Activated CD4-positive, alpha-beta memory T cell treated with anti-CD3 and anti-CD28 coated beads, Interleukin-2, amount 10 ng/mL, durations not matched to agents 7 days and 5 days (primary cell): ENCODE measurements at places on chromosomes 6 and 20. TPM values are rescaled to one million over a fixed set of nuclear protein-coding genes. Genes with fewer than 3 reads are reported as not detected.

- H3K27me3 ChIP-seq: no peaks in the 10 kb centered on the region
- H3K4me1 ChIP-seq: peaks cover 9% of the 10 kb centered on the region
- H3K27ac ChIP-seq: no peak overlapping the region
- peaks cover 18% of the 10 kb centered on the region for H3K36me3 ChIP-seq
- DNase-seq: no peak
Measured at GRCh38 chr6:36235309-36235708, 34.6 kb upstream of the PNPLA1 start.

- no peaks in the 10 kb centered on the region for H3K36me3 ChIP-seq
- no peaks in the 10 kb centered on the region for H3K27me3 ChIP-seq
- H3K4me3 ChIP-seq: no peak overlapping the region
- H3K4me1 ChIP-seq: peaks cover 12% of the 10 kb centered on the region
- no peak for DNase-seq
Measured at GRCh38 chr20:37342231-37343177, 3.4 kb upstream of the SRC start.

SS18L1 gene
- total RNA-seq: 16.7 TPM

TNF gene
- total RNA-seq: 130 TPM

GGTLC1 gene
- not detected for total RNA-seq

GRCh38 chr6:54893818-54894217 is 47.2 kb downstream of the FAM83B start:
- no peaks in the 10 kb centered on the region for H3K27me3 ChIP-seq
- no peak for DNase-seq
- no peaks in the 10 kb centered on the region for H3K36me3 ChIP-seq
- no peaks in the 10 kb centered on the region for H3K4me1 ChIP-seq
- H3K4me3 ChIP-seq: no peak overlapping the region

DNA sequence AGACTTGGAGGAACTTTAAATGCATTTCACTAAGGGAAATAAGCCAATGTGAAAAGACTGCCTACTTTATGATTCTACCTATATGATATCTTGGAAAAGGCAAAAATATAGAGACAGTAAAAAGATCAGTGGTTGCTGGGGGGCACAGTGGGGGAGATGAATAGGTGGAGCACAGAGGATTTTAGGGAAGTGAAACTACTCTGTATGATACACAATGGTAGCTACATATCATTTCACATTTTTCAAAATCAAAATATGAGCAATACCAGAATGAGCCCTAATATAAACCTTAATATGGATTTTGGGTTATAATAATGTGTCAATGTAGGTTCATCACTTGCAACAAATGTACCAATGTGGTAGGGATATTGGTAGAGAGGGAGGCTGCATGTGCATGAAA is 161.4 kb upstream of the HTR1E start:
- no peaks in the 10 kb centered on the region for H3K36me3 ChIP-seq
- H3K4me3 ChIP-seq: no peak overlapping the region
- no peaks in the 10 kb centered on the region for H3K27me3 ChIP-seq
- DNase-seq: no peak
- no peaks in the 10 kb centered on the region for H3K4me1 ChIP-seq

- peaks cover 65% of the 10 kb centered on the region for H3K27me3 ChIP-seq
- H3K27ac ChIP-seq: no peak overlapping the region
- no peak overlapping the region for H3K4me3 ChIP-seq
- peaks cover 14% of the 10 kb centered on the region for H3K4me1 ChIP-seq
- DNase-seq: peak; percentile 74
Measured at GRCh38 chr6:32087574-32088486, 21.3 kb downstream of the TNXB start.
